Stimulated activated CD8-positive, alpha-beta memory T cell treated with anti-CD3 and anti-CD28 coated beads, Interleukin-7, amount 100 ng/mL, for 24 hours (primary cell): ENCODE measurements at places on chromosomes 12 and 14.

GRCh38 chr14:102910442-102910841 is 12.0 kb upstream of the AMN start:
- DNase-seq, result no peak

GRCh38 chr14:94049625-94050023 is 23.5 kb downstream of the OTUB2 start:
- DNase-seq, result no peak

DNA sequence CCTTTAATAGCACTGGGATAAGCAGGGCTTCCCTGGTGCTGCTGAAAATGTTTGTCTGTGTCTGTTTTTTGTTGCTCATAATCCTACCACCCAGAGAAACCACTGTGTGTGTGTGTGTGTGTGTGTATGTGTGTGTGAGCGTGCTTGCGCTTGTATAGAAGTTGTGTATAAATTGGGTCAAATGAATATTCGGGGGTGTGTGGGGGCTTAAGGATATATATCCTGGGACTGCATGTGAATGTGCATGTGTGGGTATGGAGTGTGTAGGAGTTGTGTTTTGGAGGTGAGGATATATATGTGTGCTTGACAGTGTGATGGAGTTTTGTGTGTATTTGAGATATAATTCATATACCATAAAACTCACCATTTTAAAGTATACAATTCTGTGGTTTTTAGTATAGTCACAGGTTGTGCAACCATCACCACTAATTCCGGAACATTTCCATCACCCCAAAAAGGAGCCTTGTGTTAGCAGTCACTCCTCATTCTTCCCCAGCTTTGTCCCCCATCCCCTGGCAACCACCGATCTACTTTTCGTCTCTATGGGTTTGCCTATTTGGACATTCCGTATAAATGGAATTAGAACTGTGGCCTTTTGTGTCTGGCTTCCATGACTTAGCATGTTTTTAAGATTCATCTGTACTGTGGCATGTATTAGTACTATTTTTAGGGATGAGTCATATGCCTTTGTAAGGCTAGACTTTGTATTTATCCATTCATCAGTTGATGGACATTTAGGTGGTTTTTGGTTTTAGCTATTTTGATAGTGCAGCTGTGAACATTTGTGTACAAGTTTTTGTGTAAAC is 25.6 kb downstream of the TCTN1 start:
- no peak for DNase-seq

- DNase-seq, result peak; percentile 21
Observed at GRCh38 chr12:130013771-130014484, 110.1 kb upstream of the TMEM132D start.

DNA sequence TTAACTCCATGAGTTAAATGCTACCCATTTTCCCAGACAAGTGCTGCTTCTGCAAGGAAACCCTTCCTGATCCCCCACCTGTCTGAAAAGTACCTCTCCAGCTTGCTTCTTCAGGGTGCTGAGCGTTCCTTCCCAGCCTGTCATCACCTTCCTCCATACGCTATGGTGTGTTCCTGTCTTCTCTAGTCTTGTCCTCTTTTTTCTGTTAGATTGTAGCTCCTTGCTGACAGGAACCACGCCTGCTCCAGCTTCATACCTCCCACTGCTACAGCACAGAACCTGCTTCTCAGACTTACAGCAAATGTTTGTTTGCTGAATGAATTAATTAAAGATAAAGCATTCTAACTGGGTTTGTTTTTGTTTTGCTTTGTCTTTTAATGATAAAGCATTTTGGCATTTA is 39.1 kb downstream of the ERH start:
- no peak for DNase-seq
